ENCODE measurements at places on chromosomes 11 and 22. TPM values are rescaled to one million over a fixed set of nuclear protein-coding genes. Genes with fewer than 3 reads are reported as not detected.

- DNase-seq, result no peak
Observed at GRCh38 chr11:121794671-121795141, 321.3 kb downstream of the BLID start.

DNA sequence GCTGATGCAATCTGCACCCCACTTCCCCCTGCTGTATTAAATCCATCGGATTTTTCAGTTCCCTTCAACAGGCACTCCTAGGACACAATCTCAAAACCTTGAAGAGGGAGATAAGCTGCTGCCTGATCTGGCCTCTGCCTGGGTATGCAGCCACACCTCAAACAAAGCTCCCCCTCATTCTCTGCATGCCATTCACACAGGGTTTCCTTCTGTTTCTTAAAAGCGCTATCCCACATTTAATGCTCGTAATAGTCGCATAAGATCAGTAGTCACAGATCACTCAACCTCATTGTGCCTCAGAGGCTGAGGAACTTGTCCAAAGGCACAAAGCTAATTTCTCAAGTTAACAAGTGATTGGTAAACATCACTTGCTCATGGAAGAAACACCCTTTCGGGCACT is 34.0 kb downstream of the UQCR10 start:
- DNase-seq, result peak; percentile 72

DNA sequence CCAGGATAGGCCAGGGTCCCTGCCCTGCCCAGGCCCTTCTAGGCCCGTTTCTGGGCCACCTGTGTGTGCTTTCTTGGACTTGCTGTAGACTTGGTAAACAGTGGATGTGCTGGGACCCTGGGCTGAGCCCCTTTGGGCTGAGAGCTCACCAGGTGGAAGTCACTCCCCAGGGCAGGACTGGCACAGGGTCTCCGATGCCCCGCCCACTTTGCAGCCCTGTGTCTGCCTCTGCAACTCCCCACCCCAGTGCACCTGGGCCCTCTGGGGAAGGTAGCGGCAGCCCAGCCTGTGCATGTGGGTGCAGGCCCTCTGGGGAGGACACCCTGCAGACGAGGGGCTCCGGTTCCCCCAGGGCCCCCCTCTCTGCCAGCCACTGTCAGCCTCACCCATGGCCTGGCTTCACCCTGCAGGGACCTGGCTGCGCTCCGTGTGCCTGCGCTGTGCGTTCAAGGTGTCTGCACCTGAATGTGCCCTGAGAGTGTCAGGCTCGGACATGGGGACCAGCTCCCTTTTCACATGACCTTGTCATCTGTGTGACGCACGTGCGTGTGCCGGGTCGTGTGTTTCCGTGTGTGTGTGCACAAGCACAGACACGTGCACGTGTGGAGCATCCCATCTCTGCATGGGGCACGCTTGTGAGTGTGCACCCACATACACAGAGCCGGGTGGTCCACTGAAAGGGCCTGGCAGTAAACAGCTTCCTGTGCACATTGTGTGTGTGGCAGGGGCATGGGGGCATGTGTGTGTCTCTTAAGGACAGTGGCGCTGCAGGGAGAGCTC is 118.5 kb downstream of the KCNQ1OT1 start:
- no peak for DNase-seq

The TRIM5 gene
- total RNA-seq, result 22.9 TPM

The TRIM49 gene
- 2.9 TPM for total RNA-seq

The POTEH gene
- not detected for total RNA-seq

The SEZ6L gene
- 2.2 TPM for total RNA-seq

The CEND1 gene
- 1.4 TPM for total RNA-seq

The MS4A12 gene
- not detected for total RNA-seq
